ENCODE measurements at places on chromosomes 13 and 19.

GRCh38 chr13:112103961-112104880, 37.3 kb downstream of the SOX1 start:
- peak; percentile 49 for DNase-seq

DNA sequence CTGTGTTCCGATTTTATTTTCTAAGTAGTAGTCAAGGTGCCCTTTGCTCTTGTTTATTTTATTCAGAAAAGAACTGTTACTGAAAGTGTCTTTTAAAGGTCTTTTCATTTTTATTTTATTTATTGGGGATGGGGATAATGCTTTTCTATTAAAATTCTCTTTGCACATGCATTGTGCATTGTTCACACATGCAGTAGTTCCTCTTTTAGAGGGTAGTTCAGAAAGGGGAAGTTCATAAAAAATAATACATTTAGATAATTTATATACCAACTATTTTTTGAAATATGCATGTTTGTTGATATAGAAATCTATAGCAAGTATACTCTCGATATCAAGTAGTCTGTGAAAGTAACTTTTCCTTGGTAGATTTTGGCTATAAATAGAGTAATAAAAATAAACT, 3.5 kb downstream of the GPC5 start:
- DNase-seq: no peak

DNA sequence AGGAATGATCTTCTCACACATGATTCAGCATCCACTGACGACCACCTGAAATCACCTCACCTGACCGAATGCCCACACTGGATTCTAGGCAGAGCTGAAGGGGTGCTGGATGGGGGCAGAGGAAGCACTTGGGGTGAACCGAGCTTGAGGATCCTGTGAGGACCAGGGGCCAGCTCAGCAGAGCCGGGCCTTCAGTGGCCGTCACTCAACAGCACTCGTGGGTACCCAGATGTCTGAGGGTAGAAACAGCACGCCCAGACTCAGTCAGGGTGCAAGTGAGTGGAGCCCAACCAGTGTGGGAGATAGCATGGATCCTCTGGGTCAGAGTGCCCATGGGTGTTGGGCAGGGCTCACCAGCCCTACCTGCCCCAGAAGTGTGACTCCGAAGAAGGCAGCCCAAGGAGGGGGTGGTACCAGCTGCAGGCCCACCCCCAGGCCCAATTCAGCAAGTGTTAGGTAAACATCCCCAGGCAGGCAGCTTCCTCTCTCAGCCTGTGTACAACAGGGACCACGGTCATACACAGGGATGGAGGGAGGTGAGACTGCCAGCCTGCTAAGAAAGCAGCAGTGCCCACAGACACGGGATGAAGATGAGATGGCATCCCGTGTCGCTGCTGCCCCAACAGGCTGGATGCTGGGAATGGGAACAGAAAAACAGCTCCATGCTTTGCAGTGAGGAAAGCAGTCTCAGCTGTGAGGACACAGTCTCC, 16.6 kb downstream of the GJA3 start:
- no peak for DNase-seq

DNA sequence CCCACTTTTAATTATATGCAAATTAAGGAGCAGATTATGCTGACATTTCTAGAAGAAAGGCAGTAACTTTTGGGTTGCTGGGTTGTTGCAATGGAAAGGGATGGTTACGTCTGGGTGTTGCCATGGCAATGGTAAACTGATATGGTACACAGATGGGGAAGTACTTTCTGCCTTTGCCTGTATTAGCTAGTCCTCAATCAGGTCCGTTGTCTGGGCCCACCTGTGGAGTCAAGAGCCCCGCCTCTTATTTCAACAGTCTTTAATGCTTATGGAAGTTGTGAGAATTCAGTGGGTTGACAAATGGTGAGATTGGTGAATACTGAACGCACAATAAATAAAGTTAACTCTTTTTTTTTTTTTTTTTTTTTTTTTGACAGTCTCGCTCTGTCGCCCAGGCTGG, 30.6 kb upstream of the DPP9 start:
- no peak for DNase-seq

- DNase-seq: no peak
Measured at GRCh38 chr13:91491980-91492379, 93.6 kb downstream of the GPC5 start.

GRCh38 chr19:21335721-21336120, 6.5 kb upstream of the ZNF708 start:
- DNase-seq: no peak

- DNase-seq: no peak
Measured at GRCh38 chr19:12733369-12734214, 892 bp downstream of the TRIR start.

DNA sequence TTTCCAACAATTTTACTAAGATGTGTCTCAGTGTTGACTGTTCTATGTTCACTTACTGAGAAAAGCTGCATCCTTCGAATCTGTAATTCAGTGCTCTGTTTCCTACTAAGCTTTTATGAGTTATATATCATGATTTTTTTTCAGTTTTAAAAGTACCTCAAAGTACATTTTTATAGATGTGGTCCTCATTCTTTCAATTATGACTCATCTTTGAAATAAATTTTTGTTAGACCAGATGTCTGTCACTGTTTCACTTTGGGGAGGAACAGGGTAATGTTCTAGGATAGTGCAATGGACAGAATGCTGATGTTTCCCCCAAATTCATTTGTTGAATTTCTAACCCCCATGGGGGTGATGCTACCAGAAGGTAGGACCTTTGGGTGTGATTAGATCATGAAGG, 74.8 kb downstream of the NALCN start:
- DNase-seq: no peak

DNA sequence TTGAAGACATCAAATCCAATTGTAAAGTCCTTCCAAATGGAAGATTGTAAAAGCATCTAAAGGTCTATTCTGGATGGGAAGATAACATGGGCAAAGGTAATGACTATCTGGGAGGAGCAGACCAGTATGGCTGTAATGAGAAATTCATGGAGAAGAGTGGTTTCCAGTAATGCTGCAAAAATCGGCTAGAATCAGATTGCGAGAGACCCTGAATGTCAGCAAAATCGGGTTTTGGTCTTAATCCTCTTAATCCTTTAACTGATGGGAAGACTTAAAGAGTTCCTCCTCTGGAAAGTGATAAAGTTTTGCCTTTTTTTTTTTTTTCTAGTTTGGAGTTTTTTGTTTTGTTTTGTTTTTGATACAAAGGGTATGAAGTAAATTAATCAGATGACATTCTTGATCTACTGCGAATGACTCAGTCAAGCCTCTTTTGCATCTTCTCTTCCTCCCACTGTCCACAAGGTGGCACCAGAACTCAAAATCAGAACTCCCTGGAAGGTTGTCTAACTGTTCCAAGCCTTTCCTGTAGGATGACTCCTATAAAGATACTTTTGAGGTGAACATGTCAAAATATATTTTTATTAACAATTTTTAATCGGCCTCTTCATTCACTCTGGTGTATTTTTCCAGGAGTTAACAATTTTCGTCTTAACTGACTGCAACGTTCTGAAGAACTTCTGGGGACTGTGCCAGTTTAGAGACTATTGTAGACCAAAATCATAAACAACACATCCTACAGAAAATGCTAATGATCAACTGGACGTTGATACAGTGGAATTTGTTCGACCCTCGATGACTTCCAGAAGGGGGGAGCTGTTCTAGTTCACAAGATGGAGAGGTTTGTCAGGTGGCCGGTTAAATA, 213.3 kb upstream of the MIR17HG start:
- no peak for DNase-seq

- no peak for DNase-seq
Measured at GRCh38 chr13:26247608-26248007, 6.3 kb upstream of the CDK8 start.

- no peak for DNase-seq
Measured at GRCh38 chr13:73365681-73366080, 306.9 kb downstream of the KLF5 start.

- DNase-seq: no peak
Measured at GRCh38 chr13:112117258-112117954, 50.5 kb downstream of the SOX1 start.

Data from hypothalamus (tissue), 51 donors.